ENCODE measurements at places on chromosomes 2 and 18. TPM values are rescaled to one million over a fixed set of nuclear protein-coding genes. Genes with fewer than 3 reads are reported as not detected.

DNA sequence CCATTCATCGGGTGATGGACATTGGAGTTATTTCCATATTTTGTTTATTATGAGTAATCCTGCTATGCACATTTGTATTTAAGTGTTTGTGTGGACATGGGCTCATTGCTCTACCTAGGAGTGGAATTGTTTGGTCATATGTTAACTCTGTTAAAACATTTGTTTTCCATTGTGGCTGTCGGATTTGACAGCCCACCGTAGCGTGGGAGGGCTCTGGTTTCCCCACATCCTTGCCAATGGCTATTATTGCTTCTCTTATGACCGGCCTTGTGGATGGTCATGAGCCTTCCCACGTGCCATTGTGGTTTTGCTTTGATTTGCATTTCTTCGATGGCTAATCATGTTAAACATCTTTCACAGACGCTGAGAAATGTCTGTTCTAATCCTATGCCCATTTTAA, 92.0 kb downstream of the ZNF236 start:
- H3K4me3 ChIP-seq: no peak overlapping the region
- H3K36me3 ChIP-seq: peaks cover 22% of the 10 kb centered on the region
- H3K27me3 ChIP-seq: no peaks in the 10 kb centered on the region
- H3K4me1 ChIP-seq: no peaks in the 10 kb centered on the region
- DNase-seq: no peak
- no peak overlapping the region for H3K27ac ChIP-seq

Gene SCRN3
- 20.9 TPM for total RNA-seq

Gene RTP5
- total RNA-seq: not detected

- no peak overlapping the region for H3K4me3 ChIP-seq
- no peaks in the 10 kb centered on the region for H3K4me1 ChIP-seq
- H3K36me3 ChIP-seq: no peaks in the 10 kb centered on the region
- DNase-seq: no peak
- peaks cover 15% of the 10 kb centered on the region for H3K27me3 ChIP-seq
Observed at GRCh38 chr2:127589841-127590240, 54.4 kb downstream of the MYO7B start.

DNA sequence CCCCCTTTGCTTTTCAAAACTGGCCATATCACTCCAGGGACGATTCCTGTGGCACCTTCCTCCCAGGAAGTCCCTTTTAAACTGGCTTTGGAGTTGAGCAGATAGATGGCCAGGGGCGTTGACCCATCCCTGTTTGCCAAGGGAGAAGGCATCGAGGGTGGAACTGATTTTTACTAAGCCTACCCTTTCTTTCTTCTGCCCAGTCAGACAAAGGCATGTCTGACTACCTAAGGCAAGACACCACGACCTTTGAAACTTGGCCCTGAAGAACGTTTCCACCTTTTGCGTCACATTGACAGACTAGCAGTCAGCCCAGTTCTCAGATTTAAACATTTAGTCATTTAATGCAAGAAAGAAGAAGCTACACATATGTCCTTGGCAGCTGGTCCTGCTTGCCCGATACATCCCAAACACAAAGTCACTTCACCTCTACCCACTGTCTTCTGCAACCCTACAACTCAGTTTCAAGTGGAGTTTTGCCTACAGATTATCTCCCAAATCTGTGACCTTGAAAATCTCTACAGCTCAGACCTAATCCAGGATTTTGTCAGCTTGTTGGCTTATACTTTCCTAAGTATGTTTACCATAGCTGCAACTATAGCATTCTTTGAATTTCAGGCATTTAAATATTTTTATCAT, 102.2 kb upstream of the IL1R2 start:
- peaks cover 49% of the 10 kb centered on the region for H3K36me3 ChIP-seq
- H3K4me3 ChIP-seq: no peak overlapping the region
- no peaks in the 10 kb centered on the region for H3K4me1 ChIP-seq
- no peaks in the 10 kb centered on the region for H3K27me3 ChIP-seq
- no peak overlapping the region for H3K27ac ChIP-seq

DNA sequence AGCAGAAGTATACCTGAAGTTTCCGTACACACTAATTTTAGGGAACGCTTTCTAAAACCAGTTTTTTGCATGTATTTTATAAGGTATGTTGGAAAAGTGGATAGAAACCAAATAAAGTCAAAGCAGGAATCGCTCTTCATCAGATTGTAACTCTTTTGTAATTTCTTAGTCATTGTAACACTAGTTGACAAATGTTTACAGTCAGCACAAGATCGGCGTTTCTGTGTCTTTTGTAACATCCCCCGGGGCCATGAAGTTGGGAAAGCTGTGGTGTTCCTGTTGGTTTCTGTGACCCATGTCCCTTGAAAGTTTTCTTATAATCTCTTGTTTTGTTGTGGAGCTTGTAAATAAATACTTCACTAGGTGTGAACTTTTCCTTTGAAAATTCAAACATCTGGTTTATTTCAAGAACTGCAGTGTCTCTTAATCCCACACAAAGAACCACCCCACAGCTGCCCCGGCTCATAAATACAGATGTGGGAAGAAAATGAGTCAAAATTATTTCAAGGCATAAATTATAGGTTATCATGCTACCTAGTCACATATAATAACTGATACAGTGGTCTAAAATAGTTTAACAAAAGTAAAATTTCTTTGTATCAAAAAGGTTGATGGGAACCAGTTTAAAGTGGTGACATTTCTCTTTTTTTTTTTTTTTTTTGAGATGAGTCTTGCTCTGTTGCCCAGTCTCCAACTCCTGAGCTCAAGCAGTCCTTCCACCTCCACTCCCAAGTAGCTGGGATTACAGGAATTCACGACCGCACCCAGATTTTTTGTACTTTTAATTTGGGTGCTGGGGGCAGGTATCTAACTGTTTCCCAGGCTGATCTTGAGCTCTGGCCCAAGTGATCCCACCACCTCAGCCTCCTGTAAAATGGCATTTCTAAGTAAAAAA, 751 bp upstream of the NMI start:
- peak overlapping the region; percentile 84 for H3K4me3 ChIP-seq
- DNase-seq: peak; percentile 47
